ENCODE measurements at places on chromosomes 5 and 9.

- DNase-seq, result no peak
These were observed 3.3 kb upstream of the SLC25A46 start for GRCh38 chr5:110735556-110735955.

DNA sequence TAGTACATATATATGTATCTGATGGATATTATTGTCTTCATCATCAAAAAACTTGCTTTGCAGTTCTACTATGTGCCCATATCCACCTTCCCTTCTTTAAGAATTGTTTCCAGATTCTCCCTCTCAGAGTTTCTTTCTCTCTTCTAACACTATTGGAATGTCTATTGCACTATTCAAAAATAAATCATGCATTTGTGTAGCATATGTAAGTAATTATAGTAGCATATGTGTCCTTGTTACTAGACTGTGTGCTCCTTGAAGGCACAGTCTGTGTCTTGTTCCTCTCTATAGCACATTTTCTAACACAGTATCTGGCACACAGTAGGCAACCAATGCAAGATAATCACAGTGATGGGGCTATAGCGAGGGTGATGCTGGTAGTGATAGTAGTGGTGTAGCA, 43.4 kb upstream of the TRIM32 start:
- no peak for DNase-seq

DNA sequence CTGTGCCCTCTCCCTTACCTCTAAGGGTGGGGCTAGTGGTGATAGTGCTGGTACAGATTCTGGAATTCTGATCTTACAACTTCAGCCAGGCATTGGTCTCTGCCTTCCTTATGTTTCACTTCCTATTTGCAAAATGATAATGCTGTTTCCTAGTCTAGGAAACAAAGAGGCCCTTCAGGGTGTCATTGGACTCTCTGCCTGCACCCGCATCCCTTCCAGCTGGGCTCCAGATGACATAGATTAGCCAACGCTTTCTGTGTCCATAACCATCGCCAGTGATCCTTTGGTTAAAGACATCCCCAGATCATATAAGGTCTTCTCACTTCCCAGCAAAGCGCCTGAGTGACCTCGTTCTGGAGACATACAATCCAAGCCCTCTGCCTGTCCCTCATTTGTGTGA, 180.7 kb downstream of the ERCC6L2 start:
- DNase-seq, result no peak

DNA sequence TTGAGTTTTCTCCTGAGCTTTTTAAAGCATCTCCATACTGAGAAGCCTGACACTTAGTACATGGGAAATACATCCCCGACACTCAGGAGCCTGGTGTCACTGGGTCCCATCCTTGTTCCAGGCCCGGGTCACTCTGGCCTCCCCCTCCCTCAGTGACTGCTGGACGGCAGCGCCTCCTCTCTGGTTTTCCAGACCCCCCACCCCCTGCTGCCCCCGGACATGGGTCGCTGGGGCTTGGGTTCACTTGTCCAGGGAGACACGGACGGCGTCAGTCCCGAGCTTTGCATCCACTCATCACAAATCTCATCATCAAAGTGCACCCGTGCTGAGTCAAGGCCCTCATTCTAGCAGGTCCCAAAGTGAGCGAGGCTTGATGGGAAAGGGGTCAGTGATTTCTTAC, 243.0 kb downstream of the IRX2 start:
- DNase-seq, result no peak

DNA sequence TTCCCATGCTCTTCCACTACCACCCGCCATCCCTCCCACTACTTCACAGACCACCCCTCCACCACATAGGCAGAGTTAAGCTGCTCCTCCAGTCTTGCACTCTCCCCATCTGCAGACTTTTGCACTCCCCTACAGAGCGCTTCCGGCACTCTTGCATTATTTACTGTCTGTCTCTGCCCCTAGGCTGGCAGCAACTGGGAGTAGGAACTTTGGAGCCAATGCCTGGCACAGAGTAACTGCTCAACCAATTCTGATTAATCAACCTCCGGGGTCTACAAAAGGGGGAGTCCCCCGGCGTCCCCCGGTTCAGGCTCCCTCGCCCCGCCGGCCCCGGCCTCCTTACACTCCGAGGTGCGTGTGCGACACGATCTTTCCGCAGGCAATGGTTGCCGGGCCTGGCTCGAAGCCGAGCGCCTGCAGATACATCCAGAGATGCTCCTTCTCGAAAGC, 498 bp downstream of the HAUS6 start:
- DNase-seq, result no peak

DNA sequence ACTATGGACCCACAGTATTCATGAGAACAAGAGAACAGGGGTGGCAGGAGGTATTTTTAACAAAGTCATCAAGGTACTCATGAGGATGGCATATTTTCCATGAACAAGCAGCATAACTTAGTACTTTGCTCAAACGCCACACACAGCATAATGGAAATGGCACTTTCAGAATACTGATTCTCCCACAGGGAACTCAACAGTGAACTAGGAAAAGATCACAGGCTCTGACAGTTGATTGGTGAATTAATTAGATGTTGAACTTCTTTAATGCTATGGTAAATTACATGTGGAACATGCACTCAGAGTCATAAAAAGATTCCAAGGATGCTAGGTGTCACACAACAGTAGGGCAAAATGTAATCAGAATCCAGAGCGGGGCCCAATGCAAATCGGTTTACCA, 1088.6 kb upstream of the C9orf72 start:
- DNase-seq, result no peak

DNA sequence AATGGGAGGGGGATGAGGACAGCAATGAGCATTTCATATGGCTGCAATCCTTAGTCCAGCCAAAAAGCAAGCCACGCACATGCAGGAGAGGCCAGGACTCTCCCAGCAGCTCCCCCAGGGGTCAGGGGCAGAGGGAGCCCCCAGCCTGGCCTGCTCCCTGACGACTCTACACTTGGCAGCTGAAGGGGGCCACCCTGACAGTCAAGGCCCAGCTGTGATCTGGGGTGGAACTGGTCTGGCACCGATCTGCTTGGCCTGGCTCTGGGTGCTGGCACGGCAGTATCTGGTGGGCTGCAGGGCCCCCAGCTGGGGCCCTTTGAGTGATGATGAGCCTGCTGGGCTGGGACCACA, 118.1 kb downstream of the ADAMTS2 start:
- DNase-seq, result no peak

GRCh38 chr5:41878643-41879478, 8.6 kb upstream of the OXCT1 start:
- DNase-seq, result no peak

GRCh38 chr5:14401639-14402038, 180.0 kb upstream of the OTULINL start:
- DNase-seq, result no peak

GRCh38 chr9:126049896-126050604, 276.6 kb upstream of the MVB12B start:
- no peak for DNase-seq

DNA sequence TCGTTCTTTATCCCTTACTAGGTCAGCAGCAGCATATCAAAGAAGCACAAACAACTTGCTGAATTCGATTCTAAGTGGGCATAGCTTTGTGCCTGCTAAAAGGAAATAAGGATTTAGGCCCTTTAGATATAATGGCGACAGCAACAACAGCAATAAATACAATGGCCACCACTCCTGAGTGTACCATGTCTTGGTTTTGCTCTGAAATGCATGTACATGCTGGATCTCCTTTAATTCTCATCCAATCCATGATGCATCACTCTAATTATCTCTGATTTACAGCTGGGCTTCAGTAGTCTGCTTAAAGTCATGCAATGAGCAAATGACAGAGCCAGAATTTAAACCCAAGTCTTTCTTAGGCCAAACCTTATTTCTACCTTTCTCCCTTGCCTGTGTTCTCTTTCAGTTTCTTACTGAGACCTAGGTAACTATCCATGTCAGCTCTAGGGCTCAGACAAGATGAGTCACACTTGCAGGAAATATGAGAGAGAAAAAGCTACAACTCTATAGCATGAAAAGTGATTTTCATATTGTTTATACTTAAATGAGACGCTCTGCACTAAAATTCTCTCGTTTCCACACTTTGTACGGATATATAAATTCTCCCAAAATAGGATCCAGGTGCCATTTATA, 111.8 kb downstream of the HMHB1 start:
- no peak for DNase-seq

- DNase-seq, result no peak
These were observed 104.2 kb downstream of the RAPGEF6 start for GRCh38 chr5:131530706-131531331.

DNA sequence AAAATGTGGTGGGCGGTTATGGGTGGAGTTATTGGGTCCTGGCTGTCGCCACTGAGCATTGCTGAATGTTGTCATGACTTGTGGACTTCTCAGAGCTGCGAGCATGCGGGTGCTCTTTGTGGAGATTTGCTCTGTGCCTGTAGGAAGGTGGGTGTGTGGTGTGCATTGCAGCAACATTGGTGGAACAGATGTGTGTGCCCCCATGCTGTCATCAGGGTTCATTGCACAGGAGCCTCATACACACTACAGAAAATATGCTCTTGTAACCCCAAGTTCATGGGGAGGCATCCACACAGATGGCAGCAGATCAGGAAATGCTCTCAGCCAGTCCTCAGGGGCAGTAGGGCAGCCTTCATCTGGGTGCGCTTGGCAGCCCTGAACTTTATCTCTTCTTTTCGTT, 55.9 kb upstream of the PHF2 start:
- DNase-seq, result no peak

GRCh38 chr9:91848146-91848545, 101.9 kb downstream of the ROR2 start:
- DNase-seq, result no peak

DNA sequence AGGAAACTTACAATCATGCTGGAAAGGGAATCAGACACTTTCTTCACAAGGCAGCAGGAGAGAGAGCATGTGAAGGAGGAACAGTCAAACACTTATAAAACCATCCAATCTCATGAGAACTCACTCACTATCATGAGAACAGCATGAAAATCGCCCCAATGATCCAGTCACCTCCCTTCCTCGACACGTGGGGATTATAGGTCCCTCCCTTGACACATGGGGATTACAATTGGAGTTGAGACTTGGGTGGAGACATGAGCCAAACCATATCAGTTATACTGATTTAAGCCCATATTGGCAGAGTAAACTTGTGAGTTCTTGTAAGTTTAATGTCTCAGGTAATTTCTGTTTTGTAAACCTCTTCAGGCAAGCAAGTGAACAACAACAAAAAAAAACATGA, 70.8 kb downstream of the ERAP1 start:
- no peak for DNase-seq

DNA sequence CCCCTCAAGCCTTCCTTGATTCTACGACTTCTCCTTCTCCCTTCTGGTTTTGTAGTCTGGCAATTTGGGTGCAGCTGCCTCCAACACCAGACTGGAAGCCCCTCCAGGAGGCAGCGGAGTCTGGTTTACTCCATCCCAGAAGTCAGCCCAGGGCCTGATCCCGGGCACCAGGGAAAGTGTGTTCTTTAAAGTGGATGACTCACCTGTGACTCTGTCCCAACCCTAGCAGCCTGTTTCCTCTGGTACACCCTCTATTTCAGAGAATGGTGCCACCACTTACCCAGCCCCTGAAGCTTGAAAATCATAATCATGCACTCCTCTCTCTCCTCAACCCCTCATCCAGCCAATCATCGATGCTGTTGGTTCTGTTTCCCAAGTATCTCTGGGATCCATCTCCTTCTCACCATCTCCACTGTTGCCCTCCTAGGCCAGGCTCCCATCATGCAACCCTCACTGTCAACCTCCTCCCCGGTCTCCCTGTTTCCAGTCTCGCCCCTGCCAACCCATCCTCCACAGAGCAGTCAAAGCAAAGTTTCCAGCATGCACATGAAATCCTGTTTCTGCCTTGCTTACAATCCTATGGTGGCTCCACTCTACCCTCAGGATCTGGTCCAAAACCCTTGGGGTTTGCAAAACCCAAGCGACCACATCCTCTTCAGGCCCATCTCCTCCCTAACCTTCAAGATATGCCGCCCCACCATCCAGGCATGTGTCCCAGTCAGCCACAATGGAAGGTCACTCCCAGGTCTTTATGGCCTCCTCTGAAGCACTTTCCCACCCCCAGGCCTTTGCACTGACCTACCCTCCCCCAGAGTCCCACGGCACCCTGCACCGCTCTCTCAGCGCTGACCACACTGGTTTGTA, 10.5 kb downstream of the LHX6 start:
- DNase-seq, result no peak

GRCh38 chr5:151083081-151083676, 2.3 kb upstream of the TNIP1 start:
- DNase-seq, result peak; percentile 88

DNA sequence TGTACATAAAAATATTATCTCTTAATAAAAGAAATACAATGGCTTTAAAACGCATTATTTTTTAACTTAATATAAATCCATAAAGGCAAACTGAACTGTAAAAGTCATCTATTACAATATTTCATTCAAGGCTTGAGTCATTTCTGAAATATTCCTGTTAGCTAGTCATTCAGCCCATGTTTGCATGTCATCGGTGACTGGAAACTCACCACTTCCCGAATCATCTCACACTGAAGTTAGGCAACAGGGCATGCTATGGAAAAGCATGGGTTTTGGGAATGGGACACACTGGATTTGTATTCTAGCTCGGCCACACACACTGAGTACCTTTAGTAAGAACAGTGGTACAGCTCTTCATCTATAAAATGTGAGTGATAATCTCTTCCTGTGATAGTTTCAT, 691.1 kb upstream of the C9orf72 start:
- no peak for DNase-seq

- peak; percentile 9 for DNase-seq
These were observed 72.4 kb downstream of the KIAA0825 start for GRCh38 chr5:94545870-94546625.

- DNase-seq, result no peak
These were observed 124.3 kb upstream of the ICE1 start for GRCh38 chr5:5298068-5298633.

GRCh38 chr5:77960863-77961396, 184.8 kb upstream of the TBCA start:
- no peak for DNase-seq

DNA sequence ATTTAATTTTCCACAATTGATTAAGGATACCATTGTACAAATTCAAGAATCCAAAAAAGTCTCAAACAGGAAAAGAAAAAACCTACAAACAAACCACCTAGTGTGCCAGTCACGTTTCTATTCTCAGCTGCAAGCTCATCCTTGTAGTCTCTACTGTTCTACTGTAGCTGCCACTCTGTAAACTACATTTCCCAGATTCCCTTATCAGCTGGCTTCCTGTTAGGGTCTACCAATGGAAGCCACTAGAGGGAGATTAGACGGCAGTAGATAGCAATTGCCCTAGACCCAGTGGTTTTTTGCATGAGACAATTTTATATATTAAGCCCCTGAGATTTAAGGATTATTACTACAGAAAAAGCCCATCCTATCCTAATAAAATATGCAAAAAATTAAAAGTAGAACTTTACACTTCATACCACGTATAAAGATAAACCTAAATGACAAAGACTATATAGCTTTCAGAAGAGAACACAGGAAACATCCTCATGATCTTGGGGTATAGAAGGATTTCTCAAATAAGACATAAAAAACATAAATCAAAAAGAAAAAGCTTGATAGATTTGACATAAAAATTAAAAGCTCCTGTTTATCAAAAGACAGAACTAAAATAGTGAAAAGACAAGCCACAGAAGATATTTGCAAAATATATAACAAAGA, 37.4 kb downstream of the P4HA2 start:
- no peak for DNase-seq

- DNase-seq, result no peak
These were observed 1568.5 kb upstream of the WWC1 start for GRCh38 chr5:166722939-166723338.
